ENCODE measurements at places on chromosomes 2 and 18. TPM values are rescaled to one million over a fixed set of nuclear protein-coding genes. Genes with fewer than 3 reads are reported as not detected.

The ADCY3 gene
- 35.4 TPM for total RNA-seq

The GPR45 gene
- total RNA-seq = 0.94 TPM

The PXDN gene
- 99.5 TPM for total RNA-seq

The LAPTM4A gene
- 57.0 TPM for total RNA-seq

The C2orf69 gene
- total RNA-seq = 28.5 TPM

The CRYBA2 gene
- not detected for total RNA-seq

The ANKRD30B gene
- total RNA-seq = 2.2 TPM

The C18orf63 gene
- not detected for total RNA-seq

The STK39 gene
- 39.4 TPM for total RNA-seq

The APOB gene
- total RNA-seq = 0.94 TPM

The IL36A gene
- total RNA-seq = not detected

The GRHL1 gene
- 5.9 TPM for total RNA-seq

The DNAH7 gene
- total RNA-seq = 19.4 TPM

The EFHD1 gene
- total RNA-seq = 0.63 TPM

The VSNL1 gene
- total RNA-seq = 19.7 TPM

The ALK gene
- total RNA-seq = 2.5 TPM

The ZNF236 gene
- total RNA-seq = 45.7 TPM

The AQP4 gene
- total RNA-seq = 57.9 TPM

The PDE6D gene
- total RNA-seq = 45.4 TPM
